Mesothelial cell of epicardium (in vitro differentiated cells): ENCODE measurements at places on chromosomes 6 and 20. TPM values are rescaled to one million over a fixed set of nuclear protein-coding genes. Genes with fewer than 3 reads are reported as not detected.

DNA sequence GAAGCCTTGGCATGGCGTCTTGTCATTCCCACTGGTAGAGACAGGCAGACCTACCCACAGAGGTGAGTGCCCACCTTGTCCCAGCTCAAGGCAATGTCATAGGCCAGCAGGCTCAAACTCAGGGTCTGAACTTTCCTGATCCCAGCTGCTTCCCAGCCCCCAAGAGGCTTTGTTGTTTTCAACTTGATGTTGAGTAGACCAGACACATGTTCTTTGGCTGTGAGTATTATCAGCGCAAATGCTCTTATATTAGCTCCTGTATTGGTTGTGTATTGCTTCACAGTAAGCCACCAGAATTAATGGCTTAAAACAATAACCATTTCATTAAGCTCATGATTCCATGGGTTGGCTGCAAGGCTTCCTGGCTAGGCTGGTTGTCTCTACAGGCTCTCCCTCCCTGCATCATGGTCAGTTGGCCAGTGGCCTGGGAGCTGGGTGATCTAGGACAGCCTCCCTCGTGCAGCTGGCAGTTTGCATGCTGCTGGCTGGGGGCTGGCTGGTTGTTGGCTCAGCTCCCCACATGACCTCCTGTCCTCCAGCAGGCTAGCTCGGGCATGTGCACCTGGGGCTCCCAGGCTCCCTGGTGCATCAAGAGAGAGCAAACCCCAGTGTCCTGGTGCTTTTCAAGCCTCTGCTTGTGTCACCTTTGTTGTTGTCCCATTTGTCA lies 21.6 kb downstream of the TOX2 start:
- no peak for DNase-seq

DNA sequence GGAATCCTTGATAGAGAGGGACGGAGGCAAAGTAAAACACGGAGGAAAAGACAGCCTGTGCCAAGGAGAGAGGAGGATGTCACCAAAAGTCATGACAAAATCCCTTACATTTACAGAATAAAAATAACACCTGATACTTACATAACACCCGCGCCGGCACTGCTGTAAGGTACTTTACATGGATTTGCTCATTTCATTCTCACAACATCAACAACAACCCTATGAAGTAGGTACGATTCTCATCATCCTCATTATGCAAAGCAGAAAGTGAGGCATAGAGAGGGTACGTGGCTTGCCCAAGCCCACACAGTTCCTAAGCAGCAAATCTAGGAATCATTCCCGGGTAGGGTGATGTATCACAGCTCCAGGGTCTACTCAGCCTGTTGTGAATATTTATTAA lies 67.6 kb upstream of the NFATC2 start:
- DNase-seq: no peak

MUC22 gene
- not detected in 3 replicates for total RNA-seq

MARCKS gene
- 174 to 179 TPM (median 174 TPM) in 3 replicates for total RNA-seq
